ENCODE measurements at places on chromosomes 3 and 15. TPM values are rescaled to one million over a fixed set of nuclear protein-coding genes. Genes with fewer than 3 reads are reported as not detected.

CPEB1 gene
- 10.8 TPM for total RNA-seq

CACNA2D3 gene
- 2.0 TPM for total RNA-seq

SAMD7 gene
- total RNA-seq: not detected

NOX5 gene
- not detected for total RNA-seq

ZNF774 gene
- 1.8 TPM for total RNA-seq
